Activated naive CD8-positive, alpha-beta T cell treated with anti-CD3 and anti-CD28 coated beads for 36 hours (primary cell): ENCODE measurements at places on chromosomes 3 and 15.

DNA sequence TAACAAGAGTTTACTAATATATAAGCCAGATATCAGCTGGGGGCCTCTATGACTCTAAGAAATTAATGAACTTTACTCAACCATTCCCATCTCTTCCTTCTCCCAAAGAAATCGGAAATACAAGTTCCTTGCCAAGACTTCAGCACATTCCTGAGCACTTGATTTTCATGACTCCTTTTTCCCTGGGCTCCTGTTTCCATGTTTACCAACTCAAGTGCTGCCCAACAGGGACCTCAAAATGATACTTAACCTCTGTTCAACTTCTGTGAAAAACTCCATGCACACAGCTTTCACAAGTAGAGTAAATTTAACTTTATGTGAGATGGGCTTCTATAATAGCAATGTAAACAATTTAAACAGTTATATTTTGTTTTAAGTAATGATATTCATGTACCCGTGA lies 315.8 kb upstream of the CDIN1 start:
- no peak for DNase-seq

- DNase-seq: no peak
Measured at GRCh38 chr3:181311186-181311585, 321.6 kb upstream of the DNAJC19 start.

- no peak for DNase-seq
Measured at GRCh38 chr3:175932586-175932985, 1073.5 kb downstream of the NAALADL2 start.

DNA sequence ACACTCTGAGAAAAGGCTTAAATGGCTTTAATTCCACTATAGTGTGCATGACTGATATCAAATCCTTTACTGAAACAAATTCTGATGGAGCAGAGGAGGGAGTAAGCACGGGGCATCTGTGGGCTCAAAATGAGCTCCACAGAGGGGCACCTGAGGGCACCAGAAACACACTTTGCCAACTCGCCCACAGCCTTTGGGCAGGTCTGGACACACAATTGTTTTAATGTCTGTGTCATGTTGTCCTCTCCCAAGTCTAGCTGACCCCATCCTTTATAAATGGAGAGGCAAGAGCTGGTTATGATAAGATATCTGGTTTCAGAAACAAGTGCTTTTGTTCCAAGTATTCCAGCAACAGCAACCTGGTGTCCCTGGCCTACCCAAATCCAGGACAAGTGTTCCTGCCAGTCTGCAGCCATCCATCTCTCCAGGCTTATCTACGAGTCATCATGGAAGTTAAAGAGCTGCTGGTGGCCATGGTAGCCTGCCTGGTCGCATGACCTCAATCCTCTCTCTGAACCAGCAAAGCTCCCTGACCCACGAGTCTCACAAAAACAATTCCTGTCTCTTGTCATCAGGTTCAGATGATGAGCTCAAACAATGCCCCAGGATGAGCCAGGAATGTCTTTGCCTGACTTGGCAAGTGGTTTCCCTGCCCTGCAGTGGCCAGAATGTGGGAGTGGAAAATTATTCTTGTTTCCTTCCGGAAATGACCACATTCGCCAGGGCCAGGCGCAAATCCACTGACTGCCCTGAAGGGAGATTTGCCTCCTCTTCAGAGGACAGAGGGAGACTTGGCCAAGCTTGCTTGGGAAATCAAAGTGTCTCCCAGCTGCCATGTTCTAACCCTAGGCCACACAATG lies 64.4 kb upstream of the TPM1 start:
- no peak for DNase-seq

GRCh38 chr3:134299185-134299887 lies 48.7 kb upstream of the RYK start:
- no peak for DNase-seq

GRCh38 chr3:30682434-30683155 lies 76.2 kb downstream of the TGFBR2 start:
- DNase-seq: no peak

GRCh38 chr3:135239615-135239884 lies 444.5 kb downstream of the EPHB1 start:
- DNase-seq: no peak

DNA sequence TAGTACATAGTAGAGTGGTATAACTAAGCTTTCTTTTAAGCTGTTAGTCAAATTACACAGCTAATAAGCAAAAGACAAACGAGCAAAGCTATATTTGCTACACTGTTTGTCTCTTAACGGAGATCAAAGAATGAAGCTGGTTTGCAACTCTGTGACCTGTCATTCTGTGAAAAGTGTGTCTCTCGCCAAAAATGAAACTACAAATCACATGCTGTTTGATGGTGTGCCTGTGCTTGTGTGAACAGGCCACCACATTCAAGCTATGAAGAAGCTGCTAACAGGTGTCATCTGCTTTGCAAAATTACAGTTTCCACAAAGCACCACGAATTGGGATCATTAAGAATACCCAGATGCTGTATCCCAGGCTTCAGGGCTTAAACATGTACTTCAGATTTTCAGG lies 667.8 kb upstream of the NAALADL2 start:
- no peak for DNase-seq

DNA sequence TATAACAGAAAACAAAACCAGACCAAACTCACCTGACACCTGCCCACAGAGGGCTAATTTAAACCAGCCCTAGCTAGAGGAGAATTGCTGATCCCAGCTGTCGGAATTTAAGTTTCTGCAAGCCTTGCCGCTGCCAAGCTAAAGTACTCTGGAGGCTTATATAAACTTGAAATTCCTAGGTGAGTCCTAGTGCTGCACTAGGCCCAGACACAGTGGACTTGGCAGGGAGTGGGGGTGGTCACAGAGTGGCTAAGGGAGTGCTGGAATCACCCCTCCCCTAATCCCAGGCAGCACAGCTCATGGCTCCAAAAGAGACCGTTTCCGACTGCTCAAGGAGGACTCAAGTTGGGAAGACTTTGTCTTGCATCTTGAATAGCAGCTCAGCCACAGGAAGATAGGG lies 17.6 kb downstream of the TMCO5A start:
- DNase-seq: no peak

- no peak for DNase-seq
Measured at GRCh38 chr15:86267892-86268291, 188.2 kb downstream of the AGBL1 start.

DNA sequence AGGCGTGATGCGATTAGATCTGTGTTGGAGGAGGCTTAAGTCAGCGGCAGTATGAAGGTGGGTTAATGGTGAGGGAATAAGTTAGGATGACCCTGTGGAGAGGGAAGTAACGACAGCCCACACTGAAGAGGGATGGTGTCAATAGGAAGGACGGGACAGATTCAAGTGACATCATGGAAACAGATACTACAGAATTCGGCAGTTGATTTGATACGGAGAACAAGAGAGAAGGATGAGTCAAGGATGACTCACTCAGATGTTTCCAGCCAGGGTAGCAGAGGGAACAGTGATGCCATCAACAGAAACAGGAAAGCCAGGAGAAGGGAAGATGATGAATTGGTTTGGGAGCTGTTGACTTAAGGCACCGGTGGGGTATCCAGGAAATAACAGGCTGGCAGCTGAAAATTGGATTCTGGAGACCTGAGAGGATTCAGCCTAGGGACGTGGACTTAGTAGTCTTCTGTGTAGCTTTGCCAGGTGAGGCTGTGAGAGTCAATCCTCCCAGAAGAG lies 38.0 kb downstream of the SHC4 start:
- DNase-seq: no peak

GRCh38 chr3:17639765-17640164 lies 102.7 kb downstream of the TBC1D5 start:
- DNase-seq: no peak

DNA sequence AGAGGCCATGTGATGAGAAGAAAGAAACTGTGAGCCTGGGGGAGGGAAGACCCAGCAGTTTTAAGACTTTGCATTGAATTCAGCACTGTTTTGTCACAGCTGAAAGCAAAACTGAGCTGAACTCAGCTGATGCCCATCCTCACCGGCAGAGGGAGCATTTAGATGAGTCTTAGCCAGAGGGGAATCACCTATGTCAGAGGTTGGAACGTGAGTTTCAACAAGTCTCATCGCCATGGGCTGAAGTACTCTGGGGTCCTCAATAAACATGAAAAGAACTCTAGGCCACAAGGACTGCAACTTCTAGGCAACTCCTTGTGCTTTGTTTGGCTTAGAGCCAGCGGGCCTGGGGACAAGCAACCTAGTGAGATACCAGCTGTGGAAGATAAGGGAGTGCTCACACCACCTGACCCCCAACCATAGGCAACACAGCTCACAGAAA lies 324.5 kb downstream of the TBL1XR1 start:
- DNase-seq: peak; percentile 46

- DNase-seq: no peak
Measured at GRCh38 chr3:194259982-194260766, 91.0 kb downstream of the CPN2 start.

DNA sequence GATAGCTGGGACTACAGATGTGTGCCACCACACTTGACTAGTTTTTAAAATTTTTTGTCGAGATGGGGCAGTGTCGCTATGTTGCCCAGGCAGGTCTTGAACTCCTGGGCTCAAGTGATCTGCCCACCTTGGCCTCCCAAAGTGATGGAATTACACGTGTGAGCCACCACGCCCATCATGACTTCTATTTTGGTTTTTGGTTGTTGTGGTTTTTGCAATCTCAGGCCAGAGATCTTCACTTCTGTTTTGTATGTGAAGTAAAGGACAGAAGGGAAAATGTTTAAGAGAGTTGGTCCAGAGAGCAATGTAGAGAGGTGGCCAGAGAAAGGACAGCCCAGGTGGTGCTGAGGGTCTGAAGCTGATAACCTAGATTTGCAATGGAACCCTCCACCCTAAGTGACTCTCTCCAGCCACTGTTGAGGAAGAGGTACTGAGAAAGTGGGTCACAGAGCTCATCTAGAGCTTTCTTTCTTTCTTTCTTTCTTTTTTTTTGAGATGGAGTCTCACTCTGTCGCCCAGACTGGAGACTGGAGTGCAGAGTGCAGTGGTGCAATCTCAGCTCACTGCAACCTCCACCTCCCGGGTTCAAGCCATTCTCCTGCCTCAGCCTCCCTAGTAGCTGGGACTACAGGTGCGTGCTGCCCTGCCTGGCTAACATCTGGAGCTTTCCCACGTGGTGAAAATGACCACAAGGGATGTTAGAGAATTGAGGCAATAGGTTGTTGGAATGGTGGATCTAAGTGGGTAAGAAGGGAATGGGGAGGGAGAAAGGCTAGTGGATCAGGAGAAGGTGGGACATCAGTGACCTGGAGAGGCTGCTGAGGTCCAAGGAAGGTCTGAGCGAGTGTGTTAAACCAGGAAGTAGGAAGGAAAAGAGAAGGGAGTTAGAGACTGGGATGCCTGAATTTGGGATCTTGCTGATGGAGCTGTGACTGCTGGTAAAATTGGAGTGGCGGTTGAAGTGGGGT lies 22.4 kb upstream of the SEMA4B start:
- DNase-seq: no peak

DNA sequence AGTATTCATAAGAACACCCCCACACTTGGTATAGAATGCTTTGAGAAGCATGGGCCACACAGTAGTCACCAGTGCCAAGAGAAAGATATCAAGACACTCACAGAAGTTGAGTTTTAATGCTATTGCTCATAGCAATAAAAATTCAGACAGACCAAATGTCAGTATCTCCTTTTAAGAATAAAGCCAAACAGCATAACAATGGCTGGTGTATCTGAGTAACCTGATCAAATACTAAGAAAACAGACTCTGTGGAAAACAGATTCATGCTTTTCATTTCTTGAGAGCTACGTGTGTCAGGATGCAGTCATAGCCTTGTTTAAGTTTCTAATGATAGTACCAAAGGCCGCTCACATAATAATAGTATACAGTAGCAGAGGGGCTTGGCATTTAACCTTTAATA lies 778.5 kb downstream of the MECOM start:
- DNase-seq: no peak

GRCh38 chr3:40768536-40768935 lies 243.8 kb downstream of the ZNF621 start:
- no peak for DNase-seq

DNA sequence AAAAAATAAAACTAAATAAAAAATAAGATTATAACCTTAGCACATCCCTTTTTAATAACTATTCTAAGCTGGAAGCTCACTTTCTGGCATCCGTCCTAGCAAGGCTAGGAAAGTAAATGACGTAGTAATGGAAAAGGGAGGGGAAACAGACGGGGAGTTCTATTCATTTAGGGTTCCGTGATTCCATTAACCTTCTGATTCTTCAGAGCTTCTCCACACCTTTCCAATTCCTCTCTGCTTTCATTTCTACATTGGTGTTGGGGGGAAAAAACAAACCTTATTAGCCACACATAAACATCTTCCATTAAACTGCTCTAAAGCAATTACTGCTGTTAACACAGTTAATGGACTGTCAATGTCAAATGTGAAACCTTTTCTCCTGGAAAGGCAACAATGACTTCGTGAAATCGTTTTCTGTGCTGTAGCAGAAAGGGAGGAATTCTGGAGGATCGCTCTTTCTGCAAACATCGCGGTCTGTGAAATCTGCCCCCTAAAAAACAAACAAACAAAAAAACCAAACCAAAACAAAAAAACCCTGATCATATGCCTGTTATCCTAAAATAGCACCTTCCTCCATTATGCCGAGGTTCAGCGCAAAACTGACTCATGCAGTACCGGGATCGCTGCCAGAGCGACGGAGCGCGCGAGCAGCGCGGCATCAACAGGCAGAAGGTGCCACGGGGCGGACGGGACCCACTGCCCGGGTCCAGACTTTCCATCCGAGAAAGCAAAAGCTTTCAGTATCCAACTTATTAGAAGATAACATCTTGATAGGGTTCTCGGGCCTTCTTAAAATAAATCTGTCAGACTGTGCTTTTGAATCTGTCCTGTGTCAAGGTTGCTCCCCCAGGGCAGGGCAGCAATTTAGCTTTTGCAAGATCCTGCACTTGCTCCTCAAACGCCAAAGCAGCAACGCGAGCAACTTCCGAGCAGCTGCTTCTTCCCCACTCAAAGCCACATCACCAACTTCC lies 156.2 kb downstream of the FGF12 start:
- DNase-seq: no peak

DNA sequence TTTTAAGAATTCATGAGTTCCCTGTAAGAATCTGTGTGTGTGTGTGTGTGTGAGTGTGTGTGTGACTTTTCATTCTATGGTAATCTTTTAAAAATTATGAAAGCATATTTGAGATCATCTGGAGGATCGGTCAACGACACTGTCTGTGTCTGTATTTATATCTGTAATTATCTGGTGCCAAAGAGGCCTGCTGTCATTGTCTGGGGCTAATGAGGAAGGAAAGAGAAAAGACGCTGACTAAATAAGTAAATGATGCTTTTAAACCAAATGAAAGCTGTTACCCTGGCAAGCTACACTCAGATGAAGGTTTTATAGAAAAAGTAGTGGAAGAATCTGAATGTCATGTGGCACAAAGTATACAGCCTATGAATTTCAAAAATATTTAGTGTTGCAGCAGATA lies 439.8 kb downstream of the RBMS3 start:
- DNase-seq: no peak

- DNase-seq: no peak
Measured at GRCh38 chr3:129974564-129974832, at the start of gene TRH. TRH (plus strand) TSS chr3:129974720; CDS start chr3:129975817, 1,097 bp downstream.

- no peak for DNase-seq
Measured at GRCh38 chr15:96333131-96334016, 2.9 kb downstream of the NR2F2 start.
